Activated CD4-positive, alpha-beta T cell treated with anti-CD3 and anti-CD28 coated beads for 4 hours (primary cell): ENCODE measurements at places on chromosomes 3 and 15.

GRCh38 chr3:150393745-150394144 is 14.4 kb upstream of the TSC22D2 start:
- no peak for DNase-seq

DNA sequence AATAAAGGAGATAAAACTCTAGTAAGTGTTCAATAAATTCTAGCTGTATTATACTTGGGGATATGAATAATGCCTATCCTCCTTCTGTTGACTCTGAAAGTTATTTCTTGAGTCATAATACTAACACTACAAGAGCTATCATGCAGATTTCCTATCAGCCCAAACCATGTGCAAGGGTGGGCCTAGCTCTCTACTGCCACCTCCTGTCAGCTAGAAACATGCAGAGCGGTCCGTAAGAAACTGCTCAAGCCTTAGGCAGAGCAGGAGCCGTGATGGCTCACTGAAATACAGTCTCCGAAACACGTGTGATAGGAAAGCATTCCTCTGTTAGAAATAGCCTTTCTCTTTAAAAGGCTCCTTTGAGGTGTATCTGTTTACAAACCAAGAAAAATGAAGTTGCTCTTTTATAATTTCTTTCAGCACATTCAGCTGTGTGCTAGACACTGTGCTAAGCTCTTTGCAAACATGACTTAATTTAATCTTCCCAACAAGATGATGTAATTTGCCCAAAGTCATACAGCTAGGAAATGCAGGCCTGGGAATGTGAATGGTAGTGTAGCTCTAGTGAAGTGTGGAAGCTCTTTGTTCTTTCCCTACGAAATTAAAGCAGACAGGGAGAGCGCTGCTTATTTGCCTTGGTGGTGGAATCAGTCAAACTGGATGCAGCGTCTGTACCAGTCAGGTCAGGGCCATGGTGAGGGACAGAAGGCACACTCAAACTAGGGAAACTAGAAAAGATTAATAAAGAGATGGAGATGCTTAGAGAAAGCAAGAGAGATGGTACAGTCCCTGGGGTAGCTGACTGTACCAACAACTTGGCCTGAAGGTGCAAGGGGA is 43.1 kb downstream of the MTHFS start:
- peak; percentile 59 for DNase-seq

DNA sequence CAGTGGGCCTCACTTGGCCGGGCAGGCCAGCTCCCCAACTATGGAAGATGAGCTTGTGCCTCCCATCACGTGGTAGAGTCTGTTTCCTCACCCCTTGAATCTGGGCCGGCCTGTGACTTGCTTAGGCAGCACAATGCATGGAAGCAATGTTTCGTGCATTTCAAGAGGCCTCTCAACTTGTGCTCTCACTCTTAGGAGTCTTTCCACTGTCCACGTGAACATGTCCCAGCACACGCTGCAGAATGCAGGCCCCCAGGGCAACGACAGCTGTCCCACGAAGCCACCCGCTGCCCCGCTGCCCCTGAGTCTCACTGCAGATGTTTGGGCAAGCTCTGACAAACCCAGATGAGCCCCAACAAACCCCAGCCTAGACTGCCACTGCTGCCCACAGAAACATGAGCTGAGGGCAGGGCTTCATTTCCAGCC is 27.2 kb upstream of the SLC41A3 start:
- no peak for DNase-seq

DNA sequence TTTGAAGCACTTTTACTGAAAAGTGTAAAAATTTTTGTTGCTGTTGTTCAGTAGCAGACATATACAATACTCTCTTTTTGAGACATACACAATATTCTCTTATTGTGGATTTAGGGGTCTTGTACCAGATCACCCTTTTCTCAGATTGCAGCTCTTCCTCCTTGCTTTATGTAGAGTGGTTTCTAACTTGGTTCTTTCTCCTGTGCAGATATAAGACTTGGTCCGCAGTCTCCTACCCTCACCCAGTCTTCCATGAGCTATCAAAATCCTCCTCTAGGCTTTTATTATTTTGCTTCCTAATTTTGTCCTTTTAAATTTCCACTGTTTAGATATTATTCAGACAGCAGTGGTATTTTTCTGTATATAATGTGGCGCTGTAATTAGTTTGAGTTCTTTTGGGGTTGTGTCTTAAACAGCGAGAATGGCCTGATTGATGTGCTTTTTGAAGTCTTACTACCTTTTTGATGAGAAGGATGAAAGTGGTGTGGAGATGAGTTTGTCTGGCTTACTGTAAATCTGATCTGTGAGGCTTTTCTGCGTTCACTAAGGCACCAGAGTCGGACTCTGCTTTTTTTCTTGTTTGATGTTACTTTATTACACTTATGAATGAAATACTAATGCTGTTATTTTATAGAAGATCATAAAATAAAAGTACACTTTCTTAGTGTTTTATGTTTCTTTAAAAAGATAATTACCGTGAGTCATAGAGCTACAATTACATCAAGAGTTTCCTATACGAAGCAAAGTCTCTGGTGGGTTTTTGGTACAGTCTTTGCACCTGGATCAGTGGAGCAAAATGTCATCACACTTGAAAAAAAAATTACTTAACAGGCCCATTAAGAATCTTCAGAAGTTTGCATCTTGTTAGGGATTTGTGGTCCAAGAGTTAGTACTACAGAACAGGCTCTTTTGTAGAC is 27.8 kb downstream of the FNDC3B start:
- DNase-seq = no peak

GRCh38 chr15:55715355-55716076 is 27.4 kb downstream of the PRTG start:
- DNase-seq = no peak

DNA sequence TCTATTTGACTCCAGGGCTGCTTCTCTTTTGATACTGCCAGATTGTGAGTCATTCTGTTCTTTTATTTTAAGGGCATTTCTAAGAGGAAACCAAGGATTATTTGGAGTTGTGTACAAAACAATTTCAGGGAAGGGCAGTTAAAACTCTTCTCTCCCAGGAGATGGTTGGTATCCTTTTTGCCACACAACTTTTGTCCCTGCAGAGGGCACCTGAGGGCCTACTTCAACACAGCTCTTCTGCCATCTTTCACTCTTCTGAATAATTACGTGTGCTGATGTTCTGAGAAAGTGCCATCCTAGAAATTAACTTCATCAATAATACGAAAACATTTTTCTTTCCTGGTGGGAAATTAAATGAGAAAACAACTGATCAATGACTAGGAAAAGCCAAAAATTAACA is 75.7 kb upstream of the GADL1 start:
- DNase-seq = no peak

DNA sequence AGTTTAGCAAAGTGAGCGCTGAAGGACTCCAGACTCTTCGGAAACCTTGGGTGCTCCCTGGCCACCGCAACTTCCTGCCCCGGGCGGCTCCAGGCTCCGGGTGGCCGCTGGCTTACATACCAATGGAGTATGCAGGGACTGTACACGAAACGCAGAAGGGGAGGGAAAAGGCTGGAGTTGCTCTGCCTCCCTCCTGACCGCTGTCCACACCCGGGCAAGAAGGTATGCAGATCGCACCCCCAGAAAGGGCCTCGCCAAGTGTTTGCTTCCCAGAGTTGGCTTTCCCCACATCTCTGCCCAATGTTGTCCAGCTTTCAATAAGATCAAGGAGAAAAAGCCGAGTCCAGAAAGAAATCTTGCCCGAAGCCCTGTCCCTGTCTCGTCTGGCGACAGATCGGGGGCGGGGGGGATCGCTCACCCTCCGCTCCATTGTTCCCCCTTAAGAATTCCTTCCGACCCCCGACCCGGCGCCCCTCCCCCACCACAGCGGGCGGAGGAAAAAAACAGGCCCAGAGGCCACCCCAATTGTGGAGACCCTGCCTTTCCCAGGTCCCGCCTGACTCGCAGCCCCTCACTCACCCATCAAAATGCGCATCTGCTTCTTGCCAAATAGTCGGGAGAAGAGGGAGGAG is 533 bp downstream of the ARF4 start:
- DNase-seq = peak; percentile 35

GRCh38 chr15:90178468-90179435 is 22.4 kb upstream of the SEMA4B start:
- DNase-seq = no peak

DNA sequence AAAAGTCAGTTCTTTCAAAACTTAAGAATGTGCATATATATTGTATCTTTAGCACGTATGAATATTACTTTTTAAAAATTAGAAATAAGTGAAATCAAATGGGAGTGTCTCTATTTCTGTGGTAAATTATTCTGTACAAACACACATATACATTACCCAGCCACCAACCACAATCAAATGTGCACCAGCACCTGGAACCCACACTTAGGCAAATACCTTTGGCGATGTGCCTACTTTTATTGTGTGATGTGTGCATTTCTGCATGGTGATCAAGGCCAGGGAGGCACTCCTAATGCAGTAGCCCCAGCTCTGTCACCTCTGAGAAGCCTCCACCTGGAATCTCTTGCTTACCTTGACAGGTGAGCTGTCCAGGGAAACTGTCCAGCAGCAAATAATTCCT is 76.9 kb downstream of the PIK3R4 start:
- DNase-seq = no peak

GRCh38 chr3:194201953-194202666 is 66.2 kb downstream of the HES1 start:
- DNase-seq = no peak

- no peak for DNase-seq
Observed at GRCh38 chr3:51706788-51707731, at the start of gene GRM2. TSS of gene GRM2 (plus strand) at chr3:51707068. CDS start at chr3:51708984, 1,916 bp downstream.

- no peak for DNase-seq
Observed at GRCh38 chr15:88646951-88647350, 8.1 kb downstream of the ISG20 start.

- no peak for DNase-seq
Observed at GRCh38 chr3:110077093-110077492, 739.7 kb upstream of the DPPA4 start.
